ENCODE measurements at places on chromosomes 1 and 21.
A peak's percentile ranks its signal among the peaks of the same experiment; 100 is the strongest.

GRCh38 chr21:38223893-38224540 lies 32.8 kb upstream of the KCNJ15 start:
- DNase-seq, result peak; percentile 10

DNA sequence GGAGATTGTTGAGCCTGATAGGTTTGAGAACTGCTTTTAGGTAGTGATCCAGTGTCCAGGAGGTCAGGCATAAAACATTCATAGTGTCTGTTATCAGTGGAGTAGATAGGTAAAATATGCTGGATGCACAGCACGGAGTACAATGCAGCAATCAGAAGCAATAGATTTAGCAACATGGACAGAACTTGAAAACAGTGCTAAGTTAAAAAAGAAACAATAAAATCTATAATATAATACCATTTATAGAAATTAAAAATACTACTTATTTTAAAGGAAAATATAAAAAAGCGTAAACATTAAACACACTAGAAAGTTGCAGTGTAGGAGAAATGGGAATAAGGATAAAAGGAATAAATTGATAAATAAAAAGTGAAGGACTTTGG lies 3.4 kb upstream of the TAF13 start:
- no peak for DNase-seq

GRCh38 chr1:245054507-245055270 lies 100.1 kb upstream of the KIF26B start:
- no peak for DNase-seq

- DNase-seq, result no peak
Measured at GRCh38 chr1:116666187-116667077, 1.1 kb downstream of the IGSF3 start.

- no peak for DNase-seq
Measured at GRCh38 chr1:234836045-234836681, 226.2 kb upstream of the IRF2BP2 start.

- no peak for DNase-seq
Measured at GRCh38 chr1:17597651-17598050, 58.2 kb downstream of the ARHGEF10L start.

GRCh38 chr1:90412563-90412962 lies 304.5 kb downstream of the BARHL2 start:
- no peak for DNase-seq

- DNase-seq, result no peak
Measured at GRCh38 chr1:204338360-204338759, 21.4 kb downstream of the PLEKHA6 start.

DNA sequence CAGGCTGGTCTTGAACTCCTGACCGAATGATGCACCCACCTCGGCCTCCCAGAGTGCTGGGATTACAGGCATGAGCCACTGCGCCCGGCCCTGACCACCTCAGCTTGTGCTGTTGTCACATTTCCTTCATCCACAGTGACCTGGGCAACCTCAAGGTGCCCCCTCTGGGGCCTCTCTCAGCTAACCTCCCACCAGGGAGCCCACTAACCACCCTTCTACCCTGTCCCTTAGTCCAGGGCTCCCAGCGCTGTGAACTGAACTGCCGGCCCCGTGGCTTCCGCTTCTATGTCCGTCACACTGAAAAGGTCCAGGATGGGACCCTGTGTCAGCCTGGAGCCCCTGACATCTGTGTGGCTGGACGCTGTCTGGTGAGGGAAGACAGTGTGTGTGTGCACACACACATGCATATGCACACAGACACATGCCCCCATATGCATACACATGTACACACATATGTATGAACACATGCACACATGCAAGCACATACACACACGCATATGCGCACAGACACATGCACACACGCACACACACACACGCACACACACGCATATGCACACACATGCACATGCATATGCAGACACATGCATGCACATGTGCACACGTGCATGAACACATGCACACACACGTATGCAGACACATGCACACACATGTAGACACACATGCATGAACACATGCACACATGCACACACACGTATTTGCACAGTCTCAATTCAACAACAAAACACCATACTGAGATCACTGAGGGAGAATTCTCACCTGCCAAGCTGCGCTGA lies 6.2 kb downstream of the ADAMTSL4 start:
- DNase-seq, result no peak

GRCh38 chr1:237832858-237833257 lies 57.9 kb downstream of the ZP4 start:
- no peak for DNase-seq

- no peak for DNase-seq
Measured at GRCh38 chr1:220451532-220451931, 76.4 kb upstream of the MARK1 start.

- no peak for DNase-seq
Measured at GRCh38 chr1:201298396-201299381, 15.4 kb downstream of the PKP1 start.

- DNase-seq, result no peak
Measured at GRCh38 chr1:190563230-190563629, 85.6 kb upstream of the BRINP3 start.
